ENCODE measurements at places on chromosomes 7 and 10.
A peak's percentile ranks its signal among the peaks of the same experiment; 100 is the strongest.

DNA sequence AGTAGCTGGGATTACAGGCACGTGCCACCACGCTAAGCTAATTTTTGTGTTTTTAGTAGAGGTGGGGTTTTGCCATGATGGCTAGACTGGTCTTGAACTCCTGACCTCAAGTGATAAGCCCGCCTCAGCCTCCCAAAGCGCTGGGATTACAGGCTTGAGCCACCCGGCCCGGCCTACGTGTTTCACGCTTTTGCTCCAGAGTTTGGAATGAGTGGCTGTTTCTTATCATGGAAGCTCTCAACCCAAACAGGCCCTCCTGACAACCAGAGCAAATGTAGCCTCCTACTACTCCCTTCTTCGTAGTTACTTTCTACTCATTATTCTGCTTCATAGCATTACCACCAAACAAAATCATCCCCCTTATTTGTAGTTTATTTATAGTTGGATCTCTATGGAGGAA is 26.8 kb upstream of the CASD1 start:
- no peak for DNase-seq

GRCh38 chr7:131919920-131920709 is 363.7 kb upstream of the PODXL start:
- no peak for DNase-seq

DNA sequence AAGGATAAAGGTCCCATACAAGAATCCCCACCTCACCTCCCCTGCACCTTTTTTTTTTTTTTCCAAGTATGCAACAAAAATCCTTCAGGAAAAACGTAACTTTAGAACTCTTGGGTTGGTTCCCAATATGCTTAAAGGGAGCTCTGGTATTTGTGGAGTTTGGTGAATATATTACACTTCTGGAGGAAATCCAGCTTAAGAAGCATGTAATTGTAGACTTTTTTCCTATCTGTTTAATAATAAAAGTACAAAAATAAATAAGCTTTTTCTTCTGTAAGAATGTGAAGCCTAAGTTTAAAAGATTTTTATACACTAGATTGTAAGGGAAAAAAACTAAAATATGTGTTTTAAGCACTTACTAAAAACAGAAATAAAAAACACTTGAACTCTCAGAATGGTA is 102.3 kb downstream of the SORBS1 start:
- no peak for DNase-seq

- peak; percentile 80 for DNase-seq
Measured at GRCh38 chr10:27319752-27320431, 79.3 kb upstream of the ACBD5 start.

DNA sequence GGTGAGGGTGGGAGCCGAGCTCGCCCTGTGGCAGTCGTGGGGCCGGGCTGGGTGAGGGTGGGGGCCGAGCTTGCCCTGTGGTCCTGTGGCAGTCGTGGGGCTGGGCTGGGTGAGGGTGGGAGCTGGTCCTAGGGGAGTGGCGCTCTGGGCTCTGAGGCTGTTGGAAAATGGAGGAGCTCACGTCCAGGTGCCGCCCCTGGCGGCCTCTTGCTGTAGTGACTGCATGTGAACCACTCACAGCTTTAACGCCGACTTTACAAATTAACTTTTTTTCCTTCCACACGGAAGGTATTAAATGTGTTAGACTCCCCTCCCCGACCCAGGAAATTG is 312.6 kb downstream of the WDR37 start:
- no peak for DNase-seq

DNA sequence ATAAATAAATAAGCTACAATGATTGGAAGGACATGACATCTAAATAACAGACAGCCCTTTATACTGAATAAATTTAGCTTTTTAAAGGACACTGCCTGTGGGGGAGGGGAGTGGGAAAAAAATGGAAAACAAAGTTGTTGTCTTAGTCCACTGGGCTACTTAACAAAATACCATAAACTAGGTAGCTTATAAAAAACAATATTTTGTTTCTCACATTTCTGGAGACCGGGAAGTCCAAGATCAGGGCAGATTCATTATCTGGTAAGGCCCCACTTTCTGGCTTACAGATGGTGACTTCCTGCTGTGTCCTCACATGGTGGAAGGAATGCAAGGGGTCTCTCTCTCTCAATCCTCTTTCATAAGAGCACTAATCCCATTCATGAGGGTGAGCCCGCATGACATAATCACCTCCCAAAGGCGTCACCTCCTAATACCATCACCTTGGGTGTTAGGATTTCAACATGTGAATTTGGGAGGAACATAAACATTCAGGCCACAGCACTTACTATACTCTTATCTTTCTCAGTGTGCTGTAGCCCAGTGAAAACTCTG is 43.0 kb downstream of the DNAJC12 start:
- DNase-seq, result no peak

GRCh38 chr7:19121977-19122588 is 4.6 kb upstream of the TWIST1 start:
- DNase-seq, result peak; percentile 70

GRCh38 chr10:111506266-111507034 is 429.6 kb downstream of the ADRA2A start:
- DNase-seq, result no peak

DNA sequence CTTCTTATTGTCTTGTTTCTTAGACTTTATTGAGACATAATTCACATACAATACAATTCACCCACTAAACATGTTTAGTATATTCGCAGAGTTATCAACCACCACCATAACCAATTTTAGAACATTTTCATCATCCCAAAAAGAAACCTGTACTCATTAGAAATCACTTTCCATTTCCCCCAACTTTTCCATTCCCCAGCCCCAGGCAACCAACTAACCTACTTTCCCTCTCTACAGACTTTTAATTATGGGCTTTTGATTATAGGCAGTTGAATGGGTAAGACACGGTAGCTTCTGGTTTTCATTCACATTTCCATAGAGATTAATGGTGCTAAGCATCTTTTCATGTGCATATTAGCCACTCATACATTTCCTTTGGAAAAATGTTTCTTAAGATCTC is 24.2 kb upstream of the OTUD1 start:
- no peak for DNase-seq

GRCh38 chr10:68562661-68563570 is 2.8 kb downstream of the TET1 start:
- peak; percentile 36 for DNase-seq

GRCh38 chr10:97567891-97568290 is 4.7 kb upstream of the ANKRD2 start:
- no peak for DNase-seq

DNA sequence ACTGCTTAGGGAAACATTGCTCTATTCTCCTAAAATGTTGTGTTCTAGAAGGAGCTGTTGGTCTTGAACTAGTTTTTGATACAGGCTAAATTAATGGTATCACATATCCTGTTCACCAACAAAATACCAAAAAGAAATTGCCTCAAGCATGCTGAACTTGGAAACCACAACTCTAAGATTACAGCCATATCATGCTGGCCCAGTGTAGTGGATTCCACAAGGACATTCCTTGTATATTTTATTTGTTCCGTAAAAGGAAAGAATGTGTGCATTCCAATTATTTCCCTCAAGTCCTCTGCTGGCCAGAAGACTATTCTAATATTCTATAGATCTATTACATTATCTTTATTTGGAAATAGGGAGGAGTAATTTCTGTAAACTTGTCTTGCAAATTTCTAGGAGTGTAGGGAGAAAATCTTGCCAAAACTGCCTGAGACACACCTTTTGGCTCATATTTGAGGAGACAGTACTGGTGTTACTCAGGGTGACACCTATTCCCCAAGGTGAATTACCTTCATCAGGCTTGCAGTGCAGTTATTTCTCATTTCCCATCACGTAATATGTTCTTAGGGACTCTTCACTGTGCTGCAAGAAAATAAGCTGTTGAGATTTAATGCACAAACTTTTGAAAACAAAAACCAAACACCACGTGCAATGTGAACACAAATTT is 1.9 kb upstream of the NEBL start:
- DNase-seq, result peak; percentile 35

- peak; percentile 45 for DNase-seq
Measured at GRCh38 chr10:99612167-99612831, 7.9 kb downstream of the SLC25A28 start.

DNA sequence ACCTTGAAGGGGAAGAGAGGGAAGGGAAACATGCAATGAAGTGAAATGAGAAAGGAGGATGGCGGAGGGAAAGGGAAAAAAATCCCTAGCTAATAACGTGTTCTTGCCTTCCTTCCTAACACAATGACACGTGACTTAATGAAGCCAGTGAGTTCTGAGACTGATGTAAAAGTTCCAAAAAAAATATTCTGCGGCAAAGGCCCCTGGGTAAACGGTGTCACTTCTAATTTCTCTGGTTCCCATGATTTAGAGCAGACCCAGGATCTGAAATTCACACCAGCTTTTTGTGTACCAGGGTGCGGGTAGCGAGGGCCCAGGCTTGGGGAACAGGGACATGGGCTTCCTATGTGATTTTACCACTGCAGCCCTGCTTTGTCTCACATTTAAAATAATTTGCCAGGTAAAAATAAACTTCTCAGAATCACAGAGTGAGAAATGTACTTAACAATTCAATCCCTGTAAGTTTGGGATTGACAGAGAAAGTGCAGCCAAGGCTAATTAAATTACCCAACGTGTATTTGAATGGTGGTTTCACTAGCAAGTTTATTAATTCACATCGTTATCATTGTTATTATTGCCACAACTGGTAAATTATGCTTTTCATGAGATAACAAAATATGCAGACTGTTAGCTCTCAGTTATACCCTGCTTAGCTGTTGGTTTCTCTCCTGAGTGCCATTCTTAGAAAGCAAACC is 182.4 kb downstream of the SEM1 start:
- no peak for DNase-seq

- no peak for DNase-seq
Measured at GRCh38 chr10:100738055-100738827, 7.1 kb upstream of the PAX2 start.

DNA sequence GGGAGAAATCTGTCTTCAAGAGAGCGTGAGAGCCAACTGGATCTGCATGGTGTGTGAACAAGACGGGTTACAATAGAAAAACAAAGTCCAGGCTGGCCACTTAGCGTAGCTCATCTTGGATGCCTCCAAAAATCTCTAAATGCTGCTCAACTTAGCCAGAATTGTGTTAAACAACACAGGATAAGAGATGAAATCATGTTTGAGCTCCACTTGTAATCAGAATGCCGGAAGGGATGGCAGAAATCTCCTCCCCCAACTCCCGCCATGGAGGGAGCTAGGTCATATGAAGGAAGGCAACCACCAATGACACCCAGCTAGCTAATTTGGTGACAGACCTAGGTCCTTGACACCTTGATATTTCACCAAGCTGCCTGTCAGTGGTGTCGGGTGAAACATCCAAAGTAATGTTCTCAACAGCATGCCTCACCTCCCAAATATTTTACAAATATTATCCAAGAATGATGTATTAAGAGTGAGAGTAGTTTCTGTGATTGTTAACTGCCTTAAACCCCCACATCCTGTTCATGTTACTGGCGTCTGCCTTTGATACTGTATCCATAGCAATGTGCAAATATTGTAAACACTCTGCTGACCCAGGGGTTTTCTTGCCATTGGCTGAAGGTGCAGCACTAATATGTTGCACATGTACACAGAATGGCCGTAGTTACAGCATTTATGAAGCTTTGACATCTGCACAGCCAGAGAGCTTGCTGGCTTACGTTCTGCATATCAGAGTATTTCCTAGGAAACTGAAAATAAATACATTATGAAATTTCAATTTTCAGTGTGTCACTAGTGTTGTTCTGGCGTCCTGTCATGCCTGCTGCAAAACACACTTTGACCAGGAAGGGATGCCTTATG is 25.8 kb downstream of the TMEM254 start:
- peak; percentile 99 for DNase-seq

Data from fibroblast of gingiva (primary cell).